ENCODE measurements at places on chromosomes 2 and 18.

GRCh38 chr2:190794790-190795189, 85.8 kb upstream of the GLS start:
- DNase-seq: no peak

- DNase-seq: no peak
These were observed 10.9 kb upstream of the FZD7 start for GRCh38 chr2:202022755-202023154.

GRCh38 chr2:166768393-166769123, 119.7 kb upstream of the XIRP2 start:
- no peak for DNase-seq

DNA sequence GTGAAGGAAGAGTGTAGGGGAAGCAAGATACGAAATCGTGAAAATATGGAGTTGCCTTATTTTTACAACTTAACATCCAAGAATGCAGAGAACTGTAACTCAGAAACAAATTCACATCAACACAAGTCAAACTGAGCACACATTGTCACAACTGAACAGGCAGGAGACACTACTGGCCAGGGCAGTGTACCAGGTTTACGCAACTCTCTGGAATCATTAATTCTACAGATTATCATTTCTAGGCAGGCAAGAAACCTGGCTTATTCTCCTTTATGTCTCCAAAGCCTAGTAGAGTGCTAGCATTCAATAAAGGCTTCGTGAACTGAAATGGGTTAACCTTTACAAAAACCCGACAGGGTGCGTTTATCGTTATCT, 584 bp downstream of the COA5 start:
- no peak for DNase-seq
